ENCODE measurements at places on chromosomes 3 and 15.
A peak's percentile ranks its signal among the peaks of the same experiment; 100 is the strongest.

- no peak overlapping the region for H3K4me3 ChIP-seq
- DNase-seq, result no peak
- H3K27me3 ChIP-seq, result no peaks in the 10 kb centered on the region
- H3K27ac ChIP-seq, result no peak overlapping the region
- peaks cover 8% of the 10 kb centered on the region for H3K36me3 ChIP-seq
Observed at GRCh38 chr15:25677719-25678499, 185.2 kb downstream of the ATP10A start.

- H3K4me3 ChIP-seq, result no peak overlapping the region
- no peaks in the 10 kb centered on the region for H3K27me3 ChIP-seq
- no peaks in the 10 kb centered on the region for H3K4me1 ChIP-seq
- H3K27ac ChIP-seq, result no peak overlapping the region
- no peaks in the 10 kb centered on the region for H3K36me3 ChIP-seq
Observed at GRCh38 chr3:168794427-168794826, 698.7 kb upstream of the GOLIM4 start.

DNA sequence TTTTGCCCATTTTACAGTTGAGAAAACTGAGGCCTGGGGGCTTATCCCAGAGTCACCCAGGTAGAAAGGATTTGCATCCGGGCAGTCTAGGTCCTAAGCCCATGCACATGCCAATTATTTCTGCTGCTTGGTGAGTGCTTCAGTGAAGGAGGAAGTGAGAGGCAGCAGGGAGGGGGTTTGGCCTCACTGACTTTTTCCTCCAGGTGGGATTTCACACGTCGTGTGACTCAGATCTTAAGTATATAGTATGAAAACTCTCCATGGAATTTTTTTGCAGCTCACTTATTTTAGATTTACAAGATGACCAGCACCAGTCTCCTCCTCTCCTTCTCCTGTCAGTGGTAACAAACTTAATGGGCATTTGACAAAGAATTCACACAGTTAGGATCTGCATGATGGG is 4.6 kb downstream of the ITGA11 start:
- H3K4me1 ChIP-seq, result no peaks in the 10 kb centered on the region
- no peaks in the 10 kb centered on the region for H3K36me3 ChIP-seq
- no peak for DNase-seq
- H3K27me3 ChIP-seq, result peaks cover 76% of the 10 kb centered on the region

DNA sequence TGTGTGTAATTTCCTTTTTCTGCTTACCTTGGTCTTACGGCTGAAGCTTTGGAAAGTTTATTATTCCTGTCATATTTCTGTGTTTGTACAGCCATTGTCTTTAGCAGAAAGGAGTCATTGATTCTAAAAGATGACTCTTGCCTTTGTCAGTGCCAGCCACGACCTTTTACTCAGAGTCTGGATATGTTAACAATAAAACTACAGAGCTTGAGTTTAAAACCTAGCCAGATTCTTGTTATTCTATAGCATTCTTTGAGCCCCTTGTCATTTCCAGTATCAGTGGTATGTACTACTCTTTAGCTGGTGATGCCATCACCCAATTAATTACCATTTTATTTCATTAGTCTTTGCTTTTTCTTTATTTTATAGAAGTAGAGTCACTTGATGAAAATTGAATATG is 142.4 kb downstream of the TCF12 start:
- no peaks in the 10 kb centered on the region for H3K36me3 ChIP-seq
- H3K27ac ChIP-seq, result no peak overlapping the region
- H3K4me1 ChIP-seq, result peaks cover 51% of the 10 kb centered on the region
- no peaks in the 10 kb centered on the region for H3K27me3 ChIP-seq
- H3K4me3 ChIP-seq, result no peak overlapping the region

- no peak overlapping the region for H3K27ac ChIP-seq
- no peak overlapping the region for H3K4me3 ChIP-seq
- DNase-seq, result no peak
- H3K27me3 ChIP-seq, result no peaks in the 10 kb centered on the region
Observed at GRCh38 chr3:177158461-177158860, 38.8 kb downstream of the TBL1XR1 start.

- no peaks in the 10 kb centered on the region for H3K36me3 ChIP-seq
- H3K4me3 ChIP-seq, result no peak overlapping the region
- H3K27me3 ChIP-seq, result peaks cover 13% of the 10 kb centered on the region
Observed at GRCh38 chr3:132253262-132253878, 63.8 kb upstream of the ACP3 start.

DNA sequence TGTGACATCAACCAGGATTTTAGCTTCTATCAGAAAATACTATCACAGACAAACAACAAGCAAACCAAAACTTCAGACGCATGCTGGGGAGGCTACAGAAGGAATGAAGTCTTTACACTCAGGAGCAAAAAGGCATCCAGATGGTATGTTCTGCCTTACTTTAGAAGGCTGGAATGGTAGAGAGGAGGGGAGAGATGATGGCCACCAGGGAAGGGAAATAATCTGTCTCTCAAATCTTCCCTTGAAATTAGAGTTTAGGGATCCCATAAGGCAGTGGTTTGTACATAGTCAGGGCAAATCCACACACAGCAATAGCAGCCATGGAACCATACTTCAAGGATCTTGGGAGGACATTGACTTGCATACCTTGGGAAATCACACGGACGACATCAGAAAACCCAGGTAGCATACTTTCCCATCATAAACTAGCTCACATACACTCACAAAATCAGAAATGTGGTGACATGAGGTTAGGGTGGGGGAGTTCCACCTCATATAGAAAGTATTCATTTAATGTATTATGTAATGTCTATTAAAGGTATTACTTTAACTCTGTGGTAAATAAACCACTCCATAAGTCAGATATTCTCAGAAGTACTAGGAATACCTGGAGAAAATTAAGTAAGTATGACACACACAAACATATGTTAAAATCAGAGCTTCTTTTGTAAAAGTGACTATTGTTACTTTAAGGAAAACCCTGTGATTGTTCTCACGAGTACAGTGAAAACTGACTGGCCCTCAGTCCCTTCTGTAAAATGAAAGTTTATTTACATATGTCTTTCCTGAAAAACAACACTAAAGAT is 9.4 kb downstream of the BTLA start:
- no peaks in the 10 kb centered on the region for H3K27me3 ChIP-seq
- H3K4me1 ChIP-seq, result peaks cover 28% of the 10 kb centered on the region
- peaks cover 16% of the 10 kb centered on the region for H3K36me3 ChIP-seq
- DNase-seq, result no peak
- peak overlapping the region; percentile 44 for H3K27ac ChIP-seq

- H3K27me3 ChIP-seq, result no peaks in the 10 kb centered on the region
- H3K4me3 ChIP-seq, result no peak overlapping the region
- no peaks in the 10 kb centered on the region for H3K4me1 ChIP-seq
Observed at GRCh38 chr3:103512595-103512994, 1077.8 kb downstream of the ZPLD1 start.

- no peak for DNase-seq
Observed at GRCh38 chr15:68623301-68623892, 44.6 kb downstream of the CORO2B start.

DNA sequence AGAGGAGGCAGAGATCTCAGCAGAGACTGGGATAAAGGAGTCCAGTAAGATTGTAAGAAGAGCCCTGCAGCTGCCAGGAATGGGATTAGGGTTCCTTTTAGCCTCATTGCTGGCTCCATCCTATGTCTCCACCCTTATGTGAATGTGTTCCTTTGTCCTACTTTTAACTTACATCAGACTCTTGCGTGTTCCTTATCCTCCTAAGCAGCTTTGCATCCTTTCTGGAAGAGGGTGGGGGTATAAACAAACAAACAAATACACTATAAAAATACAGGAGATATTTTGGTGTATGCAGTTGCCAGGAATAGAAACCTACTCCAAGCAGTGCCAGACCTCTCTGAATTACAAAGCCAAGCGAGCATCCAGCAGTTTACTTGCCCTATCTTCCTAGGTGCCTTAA is 194.7 kb downstream of the ADAMTS9 start:
- H3K27me3 ChIP-seq, result peaks cover 60% of the 10 kb centered on the region
- no peaks in the 10 kb centered on the region for H3K36me3 ChIP-seq
- DNase-seq, result no peak
- H3K4me1 ChIP-seq, result no peaks in the 10 kb centered on the region
- H3K27ac ChIP-seq, result no peak overlapping the region
